ENCODE measurements at places on chromosomes 1 and 21.

DNA sequence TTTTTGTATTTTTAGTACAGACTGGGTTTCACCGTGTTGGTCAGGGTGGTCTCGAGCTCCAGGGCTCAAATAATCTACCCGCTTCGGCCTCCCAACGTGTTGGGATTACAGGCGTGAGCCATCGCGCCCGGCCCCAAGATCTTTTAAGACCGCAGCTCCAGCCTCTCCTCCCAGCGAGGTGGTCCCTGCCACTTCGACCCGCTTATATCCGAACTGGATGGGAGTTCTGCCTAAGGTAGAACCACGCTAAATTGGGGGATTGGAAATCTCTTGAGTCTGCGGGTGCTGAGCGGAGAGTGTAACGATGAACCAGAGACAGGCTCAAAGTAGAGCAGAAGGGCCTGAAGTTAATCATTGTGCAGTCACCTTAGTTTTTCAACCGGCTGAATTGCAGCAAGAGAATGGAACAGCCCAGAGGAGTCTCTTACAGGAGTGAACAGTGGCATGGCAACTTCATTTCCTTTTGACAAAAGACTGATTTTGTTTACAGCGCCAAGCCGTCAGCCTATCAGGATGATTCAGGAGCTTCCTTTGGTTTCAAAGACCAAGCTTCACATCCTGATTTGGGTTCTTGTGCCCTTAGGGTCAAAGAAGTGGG is 726 bp upstream of the CYB5R1 start:
- DNase-seq: no peak

- DNase-seq: no peak
Measured at GRCh38 chr1:170001266-170001665, 73.2 kb downstream of the KIFAP3 start.

GRCh38 chr1:65002156-65002507 is 35.8 kb upstream of the JAK1 start:
- no peak for DNase-seq

DNA sequence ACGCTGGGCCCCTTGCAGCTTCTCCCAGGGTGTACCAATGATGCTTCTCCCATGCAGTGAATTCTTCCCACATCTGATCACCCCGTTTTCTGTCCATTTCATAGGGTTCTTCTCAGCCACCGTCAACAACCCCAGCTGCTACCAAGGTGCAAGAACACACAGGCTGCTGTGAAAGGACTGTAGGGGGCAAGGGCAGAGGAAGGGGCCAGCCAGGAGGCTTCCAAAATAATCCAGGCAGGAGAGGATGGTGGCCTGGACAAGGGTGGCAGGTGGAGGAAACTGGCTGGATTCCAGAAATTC is 113.3 kb upstream of the WNT4 start:
- DNase-seq: no peak

- no peak for DNase-seq
Measured at GRCh38 chr1:15826810-15827507, 19.5 kb upstream of the UQCRHL start.

DNA sequence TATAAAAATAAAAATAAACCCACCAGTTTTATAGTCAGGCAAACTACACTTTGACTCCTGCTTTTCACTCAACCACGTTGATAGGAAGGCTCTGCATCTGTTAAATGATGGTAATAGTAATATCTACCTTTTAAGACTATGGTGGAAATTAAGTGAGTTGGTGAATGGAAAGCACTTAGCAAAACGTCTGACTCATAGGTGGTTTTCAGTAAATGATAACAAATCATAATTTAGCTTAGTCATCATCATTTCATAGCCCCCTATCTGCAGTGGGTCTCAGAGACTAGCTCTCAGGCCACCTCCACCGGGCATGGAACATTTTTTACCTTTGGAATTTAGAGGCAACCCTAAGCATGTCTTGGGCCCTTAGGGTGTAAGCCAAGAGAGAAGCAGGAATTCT is 160.0 kb downstream of the PDE4B start:
- DNase-seq: no peak

DNA sequence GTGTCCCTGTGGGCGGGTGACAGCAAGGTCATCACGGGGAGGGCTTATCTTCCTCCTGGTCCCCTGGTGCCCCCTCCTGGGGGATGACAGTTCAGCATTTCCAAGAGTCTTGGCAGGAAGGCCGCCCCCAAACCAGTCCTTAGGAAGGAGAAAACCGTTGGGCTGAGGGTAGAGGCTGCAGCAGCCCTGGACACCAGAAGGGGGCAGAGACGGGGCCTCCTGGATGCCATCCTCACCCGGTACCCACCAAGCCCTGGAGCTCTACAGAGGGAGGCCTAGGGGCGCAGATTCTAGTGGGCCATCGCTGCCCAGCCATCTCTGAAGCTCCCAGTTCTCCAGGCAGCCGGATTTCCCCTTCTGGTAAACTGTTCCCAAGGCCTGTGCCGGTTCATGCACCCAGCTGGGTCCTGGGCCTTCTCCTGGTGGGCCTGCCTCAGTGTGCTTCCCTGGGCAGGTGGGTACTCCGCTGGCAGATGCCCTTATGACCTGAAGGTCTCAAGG is 14.8 kb upstream of the ZNF669 start:
- no peak for DNase-seq

DNA sequence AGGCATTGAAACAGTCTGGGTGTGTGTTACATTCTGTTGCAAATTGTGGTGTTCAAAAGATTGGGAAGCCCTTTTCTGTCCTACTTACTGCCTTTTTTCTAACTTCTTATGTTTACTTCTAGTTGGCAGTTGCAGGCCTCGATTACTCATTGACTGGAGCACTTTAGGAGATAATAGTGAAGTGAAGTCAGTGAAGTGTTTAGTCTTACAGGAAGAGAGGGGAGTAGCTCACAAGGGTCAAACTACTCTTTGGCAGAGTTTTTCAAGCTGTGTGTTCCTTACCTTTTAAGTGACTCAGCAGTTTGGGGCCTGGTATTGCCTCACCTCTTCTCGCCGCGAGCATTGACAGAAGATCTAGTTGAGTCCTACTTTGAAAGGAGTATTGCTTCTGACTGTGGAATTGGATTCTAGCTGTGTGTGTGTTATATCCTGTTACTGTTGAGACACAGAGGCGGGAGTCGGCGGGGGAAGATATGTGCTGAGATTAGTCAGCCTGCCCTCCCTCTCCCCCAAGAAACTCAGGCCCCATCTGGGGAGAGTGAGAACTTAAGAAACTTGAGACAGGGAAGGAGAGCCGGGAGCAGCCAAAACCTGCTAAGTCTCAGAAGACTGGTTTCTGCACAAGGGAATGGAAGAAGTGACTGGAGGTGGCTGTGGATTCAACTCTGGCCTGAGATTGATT is 19.3 kb downstream of the AHCYL1 start:
- no peak for DNase-seq

DNA sequence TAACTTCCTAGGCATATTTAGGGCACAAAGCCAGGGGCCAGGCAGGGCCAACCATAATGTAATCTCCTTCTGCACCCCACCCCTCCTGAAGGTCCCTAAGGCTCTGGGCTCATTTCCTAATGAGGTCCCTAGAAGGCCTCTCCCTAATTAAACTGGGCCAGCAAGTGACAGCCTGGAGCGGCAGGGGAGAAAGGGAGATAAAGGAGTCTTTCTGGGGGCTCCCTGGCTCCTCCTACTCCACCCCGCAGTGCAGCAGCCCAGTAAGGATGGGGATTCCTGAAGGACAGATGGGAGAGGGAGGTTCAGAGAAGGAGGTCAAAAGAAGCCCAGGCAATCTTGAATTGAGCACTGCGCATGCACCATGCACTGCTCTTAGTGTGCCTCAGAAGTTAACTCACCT is 12.8 kb downstream of the LRP8 start:
- no peak for DNase-seq

- DNase-seq: no peak
Measured at GRCh38 chr1:25647863-25648262, 31.3 kb downstream of the MAN1C1 start.

DNA sequence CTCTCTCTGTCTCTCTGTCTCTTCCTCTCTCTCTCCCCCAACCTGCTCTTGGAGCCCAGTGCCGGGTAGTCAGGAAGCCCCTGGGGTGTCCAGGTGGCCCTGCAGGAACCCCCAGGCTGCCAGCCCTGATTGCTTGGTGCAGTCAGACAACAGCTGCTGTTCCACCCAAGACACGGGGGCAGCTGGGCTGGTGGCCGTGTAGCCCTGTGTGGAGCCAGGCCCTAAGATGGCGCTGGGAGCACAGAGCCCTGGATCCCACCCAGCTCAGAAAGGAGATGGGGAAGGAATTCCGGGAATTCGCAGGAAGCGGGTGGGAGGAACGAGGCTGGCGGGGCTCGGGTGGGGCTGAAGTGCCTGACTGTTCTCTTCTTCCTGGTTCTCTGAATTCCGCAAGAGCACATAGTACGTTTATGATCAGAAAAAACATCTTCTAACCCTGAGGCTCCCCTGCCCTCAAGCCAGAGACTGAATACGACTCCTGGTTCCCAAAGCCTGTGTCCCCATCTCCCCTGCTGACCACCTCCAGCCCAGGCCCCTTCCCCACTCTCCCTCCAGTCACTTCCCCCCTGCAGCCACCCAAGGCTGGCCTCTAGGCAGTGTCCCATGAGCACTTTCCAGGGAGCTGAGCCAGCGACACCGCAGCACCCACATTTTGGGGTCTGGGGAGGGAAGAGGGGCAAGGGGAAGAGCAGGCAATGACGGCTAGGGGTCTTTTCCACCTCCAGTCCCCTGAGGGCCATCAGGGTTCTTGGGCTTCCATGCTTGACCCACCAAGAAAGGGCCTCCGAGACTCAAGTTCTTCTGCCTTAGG is 55.0 kb downstream of the WNT9A start:
- DNase-seq: no peak

GRCh38 chr1:27596261-27596660 is 7.7 kb downstream of the AHDC1 start:
- DNase-seq: no peak

GRCh38 chr1:65423884-65424572 is 3.6 kb downstream of the LEPR start:
- no peak for DNase-seq

DNA sequence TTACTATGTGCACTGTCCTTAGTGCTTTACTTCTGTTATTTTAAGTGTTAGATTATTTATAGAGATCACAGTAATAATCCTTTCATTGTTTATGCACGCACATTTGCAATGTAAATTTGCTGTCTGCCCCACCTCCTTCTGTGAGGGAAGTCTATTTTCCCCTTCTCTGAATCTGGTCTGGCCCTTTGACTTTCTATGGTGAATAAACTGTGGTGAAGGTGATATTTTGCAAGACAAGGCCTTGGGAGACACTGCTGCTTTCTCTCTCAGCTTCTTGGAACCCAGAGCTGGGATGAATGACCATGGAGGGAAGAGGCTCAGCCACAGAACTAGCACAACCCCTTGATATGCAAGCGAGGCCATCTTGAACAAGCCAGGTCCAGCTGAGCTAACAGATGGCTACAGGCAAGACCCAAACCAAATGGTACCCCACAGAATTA is 156.3 kb downstream of the ST6GALNAC3 start:
- no peak for DNase-seq

DNA sequence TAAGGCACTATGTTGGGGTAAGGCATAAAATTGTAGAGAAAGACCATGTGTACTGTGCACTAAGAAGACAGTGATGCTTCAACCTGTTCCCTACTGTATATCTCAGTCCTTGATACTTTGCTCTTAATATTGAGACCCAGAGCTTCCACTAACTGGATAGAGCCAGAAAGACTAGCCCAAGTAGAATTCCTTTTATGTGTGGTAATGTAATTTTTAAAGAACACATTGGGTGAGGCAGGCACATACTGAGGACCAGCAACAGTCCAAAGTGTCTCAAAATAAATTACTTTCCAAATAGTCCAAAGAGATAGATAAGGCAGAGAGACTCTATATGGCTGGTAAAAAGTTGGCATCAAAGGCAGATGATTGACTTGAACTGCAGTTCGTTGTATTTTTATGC is 31.4 kb upstream of the MROH9 start:
- no peak for DNase-seq

DNA sequence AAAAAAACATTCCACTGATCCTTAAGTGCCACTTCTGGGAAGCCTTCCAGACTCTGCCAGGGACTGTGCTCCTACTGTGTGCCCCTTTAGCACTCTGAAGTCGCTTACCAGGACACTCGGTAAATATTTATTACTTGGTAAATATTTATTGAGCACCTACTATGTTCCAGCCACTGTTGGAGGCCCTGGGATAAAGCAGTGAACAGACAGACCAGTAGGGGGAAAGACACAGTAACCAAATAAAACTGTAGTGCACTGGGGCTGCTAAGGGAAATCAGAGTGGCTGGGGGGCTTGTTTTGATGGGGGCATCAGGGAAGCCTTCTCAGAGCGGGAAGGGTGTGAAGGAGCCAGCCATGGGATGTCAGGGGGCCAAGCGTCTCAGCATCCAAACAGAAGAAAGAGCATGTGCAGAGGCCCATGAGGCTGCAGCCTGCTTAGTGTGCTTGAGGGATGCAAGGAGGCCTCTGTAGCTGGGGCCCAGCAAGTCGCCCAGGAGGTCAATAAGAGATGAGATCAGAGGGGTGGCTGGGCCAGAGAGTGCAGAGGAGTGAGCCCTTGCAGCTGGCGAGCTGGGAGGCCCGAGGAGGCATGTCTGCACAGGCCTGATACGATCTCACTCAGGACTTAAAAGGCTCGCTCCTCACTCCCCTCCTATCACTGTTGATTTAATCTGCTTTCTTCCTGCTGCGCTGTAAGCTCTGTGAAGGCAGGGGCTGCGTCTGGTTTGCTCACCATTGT is 28.6 kb downstream of the KAZN start:
- peak; percentile 65 for DNase-seq

DNA sequence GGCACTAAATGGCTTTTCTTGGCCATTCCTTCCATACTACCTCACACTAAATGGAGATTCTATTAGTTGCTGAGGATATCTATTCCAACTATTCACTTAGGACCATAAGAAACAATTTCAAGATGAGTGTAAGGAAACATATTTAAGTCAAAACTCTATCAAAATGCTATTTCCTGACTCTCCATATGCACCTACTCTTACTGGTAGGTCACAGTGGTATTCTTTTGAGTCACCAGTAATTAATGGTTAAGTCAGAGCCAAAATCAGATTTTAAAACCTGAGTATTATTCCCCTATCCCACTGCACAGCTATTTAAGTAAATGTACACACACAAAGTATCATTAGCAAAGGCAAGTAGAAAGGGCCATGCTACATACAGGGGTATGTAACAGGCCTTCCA is 50.3 kb downstream of the ARID4B start:
- DNase-seq: no peak

- no peak for DNase-seq
Measured at GRCh38 chr1:174949061-174949460, 50.7 kb upstream of the CACYBP start.

Measured in renal cortex interstitium (tissue), 15 donors.